ENCODE measurements at places on chromosomes 7 and 10. TPM values are rescaled to one million over a fixed set of nuclear protein-coding genes. Genes with fewer than 3 reads are reported as not detected.

GRCh38 chr7:112097524-112097923 lies 108.7 kb downstream of the DOCK4 start:
- DNase-seq: peak; percentile 37

- DNase-seq: no peak
Observed at GRCh38 chr7:1733206-1733907, 63.3 kb downstream of the ELFN1 start.

GRCh38 chr10:80172896-80173295 lies 32.4 kb downstream of the ANXA11 start:
- no peak for DNase-seq

GRCh38 chr7:16318989-16319915 lies 102.1 kb downstream of the CRPPA start:
- DNase-seq: peak; percentile 20

GRCh38 chr10:31215052-31215451 lies 104.0 kb upstream of the ZEB1 start:
- no peak for DNase-seq

- DNase-seq: no peak
Observed at GRCh38 chr7:116924741-116925140, 28.6 kb upstream of the ST7 start.

LAMB1 gene
- total RNA-seq: 583 TPM

TLL2 gene
- 0.17 TPM for total RNA-seq

MMD2 gene
- total RNA-seq: not detected

PHYHIPL gene
- under 0.01 TPM for total RNA-seq

CCDC3 gene
- 1.4 TPM for total RNA-seq

PVRIG gene
- not detected for total RNA-seq

ELAPOR2 gene
- total RNA-seq: 108 TPM

SPDYE5 gene
- not detected for total RNA-seq

RSPH10B gene
- total RNA-seq: 1.0 TPM

Data from dermis blood vessel endothelial cell (primary cell).